ENCODE measurements at places on chromosomes 12 and 14. TPM values are rescaled to one million over a fixed set of nuclear protein-coding genes. Genes with fewer than 3 reads are reported as not detected.

The SLC4A8 gene
- total RNA-seq, result 3.9 TPM

The NKX2-1 gene
- total RNA-seq, result 251 TPM

The HAL gene
- 7.1 TPM for total RNA-seq

The HRK gene
- total RNA-seq, result 0.10 TPM

The RD3L gene
- not detected for total RNA-seq

The OTX2 gene
- total RNA-seq, result not detected

The ACOT6 gene
- total RNA-seq, result not detected

The WSCD2 gene
- 0.29 TPM for total RNA-seq

The SIRT4 gene
- total RNA-seq, result 2.3 TPM

The ALX1 gene
- not detected for total RNA-seq

The LETMD1 gene
- total RNA-seq, result 61.0 TPM

The SLC39A5 gene
- total RNA-seq, result 0.29 TPM

The LRRK2 gene
- total RNA-seq, result 351 TPM

The SOAT2 gene
- not detected for total RNA-seq

The CMKLR1 gene
- total RNA-seq, result 31.2 TPM

The KRT81 gene
- total RNA-seq, result not detected

The HOTAIR gene
- total RNA-seq, result not detected

The LMNTD1 gene
- total RNA-seq, result not detected

The NUAK1 gene
- total RNA-seq, result 11.7 TPM

The PPP1R12A gene
- total RNA-seq, result 87.2 TPM

The IL22 gene
- not detected for total RNA-seq

The KRT74 gene
- not detected for total RNA-seq

The PTPRO gene
- 6.3 TPM for total RNA-seq

The FAM90A1 gene
- 0.61 TPM for total RNA-seq

The TBC1D30 gene
- 15.8 TPM for total RNA-seq

The NEDD1 gene
- total RNA-seq, result 22.1 TPM

The NR1H4 gene
- total RNA-seq, result not detected

The PLCZ1 gene
- not detected for total RNA-seq

Measured in left lung (tissue), 14 donors.